ENCODE measurements at places on chromosomes 6 and 20.

GRCh38 chr20:62769346-62770071, 26.8 kb upstream of the MRGBP start:
- DNase-seq: no peak

DNA sequence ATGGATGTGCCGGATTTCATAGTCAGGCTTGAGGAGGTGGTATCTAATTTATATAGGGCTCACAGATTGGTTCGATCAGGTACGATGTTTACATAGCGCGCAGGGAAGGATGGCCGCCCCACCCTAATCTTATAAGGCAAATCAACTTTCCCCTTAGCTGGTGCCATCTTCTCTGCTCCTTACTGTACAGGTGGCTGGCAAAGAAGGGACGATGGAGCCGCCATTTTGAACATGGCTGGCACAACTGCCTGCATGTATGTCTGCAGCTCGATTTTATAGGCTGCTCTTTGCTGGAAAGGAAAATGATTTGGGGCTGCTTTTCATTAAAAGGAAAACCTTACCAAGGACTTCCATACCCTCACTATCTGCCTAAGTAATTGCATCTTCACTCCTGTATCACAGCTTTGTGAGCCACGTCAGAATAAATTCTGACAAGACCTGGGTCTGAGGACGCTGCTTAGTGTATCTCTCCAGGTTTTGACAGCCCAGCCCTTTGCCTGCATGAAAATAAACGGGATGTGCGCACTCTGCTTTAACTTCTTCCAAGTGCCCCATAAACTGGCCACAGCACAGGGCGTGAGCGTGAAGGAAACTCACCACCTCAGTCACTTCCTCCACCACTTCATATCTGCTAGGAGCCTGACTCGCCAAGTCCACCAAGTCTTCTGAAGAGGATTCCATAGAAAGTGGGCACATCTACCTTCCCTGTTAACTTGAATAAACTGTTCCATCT, 109.4 kb upstream of the ARMC2 start:
- DNase-seq: no peak

GRCh38 chr6:26555505-26556262, 17.5 kb downstream of the HMGN4 start:
- DNase-seq: no peak

DNA sequence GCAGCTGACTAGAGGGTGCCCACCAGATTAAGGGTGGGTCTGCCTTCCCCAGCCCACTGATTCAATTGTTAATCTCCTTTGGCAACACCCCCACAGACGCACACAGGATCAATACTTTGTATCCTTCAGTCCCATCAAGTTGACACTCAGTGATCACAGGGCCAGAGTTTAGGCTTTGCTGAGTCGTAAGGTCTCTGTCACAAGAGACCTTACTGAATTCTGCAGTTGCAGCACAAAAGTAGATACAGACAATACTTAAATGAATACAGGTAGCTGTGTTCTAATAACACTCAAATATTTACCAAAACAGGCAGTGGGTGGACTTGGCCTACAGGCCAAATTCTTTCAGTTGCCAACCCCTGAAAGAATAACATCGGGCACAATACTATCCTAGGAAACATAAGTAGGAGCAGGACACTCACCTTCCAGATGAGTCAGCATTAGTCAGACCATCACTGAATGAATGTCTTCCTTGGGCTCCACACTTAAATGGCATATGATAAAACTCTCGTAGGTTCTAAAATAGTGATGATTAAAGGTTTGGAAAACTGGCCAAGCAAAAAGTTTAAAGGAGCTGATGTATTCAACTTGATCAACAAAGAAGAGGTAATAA, 190.0 kb downstream of the UBE3D start:
- no peak for DNase-seq

GRCh38 chr6:36683656-36684446, 5.3 kb downstream of the CDKN1A start:
- no peak for DNase-seq

DNA sequence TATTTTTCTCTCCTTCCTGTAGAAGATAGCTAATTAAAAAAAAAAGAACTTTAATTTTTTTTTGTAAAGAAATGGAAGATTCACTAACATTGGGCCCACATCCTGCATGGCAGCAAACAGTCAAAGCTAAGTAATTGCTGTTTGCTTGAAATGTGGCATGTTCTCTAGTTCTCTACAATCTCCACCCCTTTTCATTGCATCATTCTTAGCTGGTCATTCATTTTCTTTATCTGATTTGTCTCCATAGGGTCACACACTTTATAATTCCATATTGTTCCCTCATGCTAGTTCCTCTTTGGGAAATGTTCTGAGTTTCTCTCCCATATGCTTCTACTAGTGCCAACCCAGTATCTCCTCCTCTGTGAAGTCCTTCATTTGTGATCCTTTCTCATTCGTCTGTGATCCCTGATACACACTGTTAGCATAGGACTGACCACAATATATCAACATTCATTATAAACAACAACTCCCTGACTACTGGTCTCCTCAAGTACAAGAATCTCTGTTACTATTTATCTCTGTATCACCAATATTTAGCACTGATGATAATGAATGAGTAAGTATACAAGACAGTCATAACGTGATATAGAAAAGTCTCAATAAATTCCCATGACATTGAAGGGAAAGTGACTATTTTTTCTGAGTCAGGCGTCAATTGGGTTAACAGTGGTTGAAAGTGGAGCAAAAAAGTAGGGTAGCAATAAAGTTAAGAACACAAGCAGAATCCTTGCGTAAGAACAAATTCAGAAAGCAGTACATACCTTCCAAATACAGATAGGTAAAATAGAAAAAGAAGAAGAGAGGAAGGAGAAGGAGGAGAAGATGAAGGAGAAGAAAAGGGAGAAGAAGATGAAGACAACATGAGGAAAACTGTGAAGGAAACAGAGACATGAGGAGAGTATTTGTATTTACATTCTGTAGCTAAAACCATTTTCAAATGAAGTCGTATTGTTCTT, 33.2 kb upstream of the MYB start:
- no peak for DNase-seq

- DNase-seq: no peak
Measured at GRCh38 chr6:109472132-109472995, 10.7 kb downstream of the ZBTB24 start.

DNA sequence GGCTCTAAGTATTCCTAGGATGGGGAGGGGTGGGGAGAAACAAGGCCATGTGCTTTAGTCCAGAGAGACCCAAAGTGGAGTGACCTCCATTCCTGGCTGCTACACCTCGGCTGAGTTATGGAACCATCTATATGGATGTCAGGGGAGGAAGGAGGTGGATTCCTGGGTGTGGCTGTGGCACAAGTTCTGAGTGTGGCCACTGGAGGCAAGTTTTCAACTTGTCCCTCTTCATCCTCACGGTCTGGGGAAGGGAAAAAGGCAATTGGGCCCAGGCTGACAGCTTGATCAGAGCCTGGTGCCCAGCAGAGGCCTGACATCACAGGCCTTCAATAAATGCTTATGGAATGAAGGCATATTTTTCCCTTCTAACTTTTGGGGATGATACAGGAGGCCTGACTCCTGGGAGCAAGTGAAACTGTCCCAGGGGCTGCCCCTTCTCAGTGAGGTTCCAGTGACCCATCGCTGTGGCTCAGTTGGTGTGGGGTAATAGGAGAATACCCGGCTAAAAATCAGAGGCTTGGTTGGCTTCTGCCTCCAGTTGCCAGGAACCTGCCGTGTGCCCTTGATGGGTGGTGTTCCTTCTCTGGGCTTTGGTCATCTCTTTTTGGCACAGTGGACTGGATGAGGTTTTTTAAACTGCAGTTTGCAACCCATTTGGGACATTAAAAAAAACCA, 1.8 kb upstream of the ITPR3 start:
- no peak for DNase-seq

DNA sequence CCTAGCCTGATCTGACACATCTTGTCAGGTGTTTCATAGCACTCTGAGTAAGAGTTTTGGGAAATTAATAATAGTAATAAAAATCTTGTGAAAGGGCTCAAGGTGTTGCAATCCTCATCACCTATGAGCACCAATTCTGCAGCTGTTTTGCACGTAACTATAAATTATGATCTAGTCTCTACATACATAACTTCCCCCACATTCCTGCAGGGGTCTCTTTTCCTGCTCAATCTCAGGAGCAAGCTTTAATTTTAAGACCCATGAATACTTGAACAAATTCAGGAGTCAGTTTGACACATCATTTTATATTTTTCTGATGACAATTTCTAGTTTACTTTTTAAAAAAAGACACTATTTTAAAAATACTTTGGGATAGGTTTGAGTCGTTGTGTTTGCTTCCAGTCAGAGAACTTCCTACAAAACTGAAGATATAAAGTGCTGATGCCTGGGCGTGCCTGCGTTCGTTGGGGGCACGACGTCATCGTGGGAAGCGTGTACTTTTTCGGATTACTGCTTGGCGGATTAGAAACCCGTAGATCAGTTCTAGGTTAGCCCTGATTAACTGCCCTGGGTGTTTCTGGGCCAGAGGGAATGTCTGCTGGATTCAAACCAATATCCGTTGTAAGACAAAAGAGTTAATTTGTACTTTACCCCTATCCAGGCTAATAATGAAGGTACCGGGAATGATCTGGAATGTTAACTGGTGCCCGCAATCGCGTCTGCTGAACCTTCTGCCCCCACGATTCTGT, 1.0 kb upstream of the E2F3 start:
- peak; percentile 63 for DNase-seq

DNA sequence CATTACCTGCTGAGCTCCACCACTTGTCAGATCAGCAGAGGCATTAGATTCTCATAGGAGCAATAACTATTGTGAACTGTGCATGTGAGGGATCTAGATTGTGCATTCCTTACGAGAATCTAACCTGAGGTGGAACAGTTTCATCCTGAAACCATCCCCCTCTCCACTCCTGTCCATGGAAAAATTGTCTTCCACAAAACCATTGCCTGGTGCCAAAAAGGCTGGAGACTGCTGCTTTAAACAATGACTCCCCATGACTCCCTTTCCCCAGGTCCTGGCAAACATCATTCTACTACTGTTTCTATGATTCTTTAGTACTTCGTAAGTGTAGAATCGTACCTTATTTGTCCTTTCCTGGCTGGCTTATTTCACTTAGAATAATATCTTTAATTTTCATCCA, 9.7 kb upstream of the DYNLRB1 start:
- DNase-seq: no peak

- DNase-seq: no peak
Measured at GRCh38 chr6:42937548-42938427, 8.5 kb downstream of the CNPY3 start.

DNA sequence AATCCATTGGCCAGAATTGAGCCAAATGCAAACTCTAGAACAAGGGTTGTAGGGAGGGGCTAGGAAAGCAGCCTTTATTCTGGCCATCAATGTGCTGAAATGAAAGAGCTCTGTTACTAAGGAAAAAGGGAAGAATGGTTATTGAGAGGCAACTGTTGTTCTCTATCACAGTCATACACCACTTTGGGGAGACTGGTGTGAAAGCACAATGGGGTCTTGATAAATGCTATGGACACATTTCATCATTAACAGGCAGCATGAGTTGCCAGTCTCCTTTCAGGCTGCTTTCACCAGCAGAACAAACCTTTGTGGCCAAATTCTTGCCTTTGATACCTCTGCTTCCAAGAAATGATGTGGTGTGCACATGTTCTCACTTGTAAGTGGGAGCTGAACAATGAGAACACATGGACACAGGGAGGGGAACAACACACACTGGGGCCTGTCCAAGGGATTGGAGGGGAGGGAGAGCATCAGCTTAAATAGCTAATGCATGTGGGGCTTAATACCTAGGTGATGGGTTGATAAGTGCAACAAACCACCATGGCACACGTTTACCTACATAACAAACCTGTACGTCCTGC, 86.2 kb downstream of the CDS2 start:
- DNase-seq: no peak

GRCh38 chr6:152943260-152943897, 39.5 kb downstream of the FBXO5 start:
- no peak for DNase-seq

DNA sequence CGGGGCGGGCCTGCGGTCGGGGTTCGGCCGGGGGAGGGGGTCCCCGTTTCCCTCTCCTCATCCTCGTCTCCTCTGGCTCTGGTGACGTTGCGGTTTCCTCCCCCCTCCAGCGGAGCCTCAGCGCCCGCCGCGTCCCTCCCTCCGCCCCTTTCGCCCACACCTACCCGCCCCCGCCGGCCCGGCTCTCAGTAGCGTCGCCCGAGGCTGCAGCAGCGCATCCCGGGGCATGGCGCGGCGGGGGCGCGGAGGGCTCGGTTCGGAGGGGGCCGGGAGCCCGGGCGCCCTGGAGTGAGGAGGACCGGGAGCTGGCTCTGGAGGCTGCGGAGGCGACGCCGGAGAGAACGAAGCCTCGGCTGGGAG, at the start of gene DSE:
Gene DSE (plus strand): TSS at position 188 of the 360 bp plus-strand sequence. CDS start 28,304 bp downstream, outside the sequence.
- DNase-seq: peak; percentile 63

All from CD4-positive, CD25-positive, alpha-beta regulatory T cell (primary cell).